Immature natural killer cell (primary cell): ENCODE measurements at places on chromosomes 12 and 14.

GRCh38 chr12:13799574-13799973 lies 181.8 kb downstream of the GRIN2B start:
- no peaks in the 10 kb centered on the region for H3K4me1 ChIP-seq
- no peaks in the 10 kb centered on the region for H3K36me3 ChIP-seq
- H3K27ac ChIP-seq: no peak overlapping the region
- no peak for DNase-seq
- H3K27me3 ChIP-seq: no peaks in the 10 kb centered on the region

- H3K27ac ChIP-seq: no peak overlapping the region
- H3K4me3 ChIP-seq: no peak overlapping the region
- peaks cover 9% of the 10 kb centered on the region for H3K4me1 ChIP-seq
- no peaks in the 10 kb centered on the region for H3K36me3 ChIP-seq
- DNase-seq: no peak
These were observed 12.9 kb downstream of the VASH1 start for GRCh38 chr14:76773956-76774820.

GRCh38 chr14:56855891-56856461 lies 45.7 kb upstream of the OTX2 start:
- no peak overlapping the region for H3K4me3 ChIP-seq
- H3K4me1 ChIP-seq: no peaks in the 10 kb centered on the region
- H3K27me3 ChIP-seq: peaks cover under 1% of the 10 kb centered on the region
- DNase-seq: no peak
- no peak overlapping the region for H3K27ac ChIP-seq

- no peak overlapping the region for H3K27ac ChIP-seq
- H3K4me3 ChIP-seq: no peak overlapping the region
- DNase-seq: no peak
These were observed 49.0 kb upstream of the EGLN3 start for GRCh38 chr14:33999771-34000291.

- DNase-seq: no peak
These were observed 2.7 kb downstream of the APPL2 start for GRCh38 chr12:105233041-105233905.

- no peak overlapping the region for H3K27ac ChIP-seq
- H3K4me3 ChIP-seq: no peak overlapping the region
- H3K27me3 ChIP-seq: peaks cover 9% of the 10 kb centered on the region
- no peaks in the 10 kb centered on the region for H3K36me3 ChIP-seq
- no peak for DNase-seq
- H3K4me1 ChIP-seq: no peaks in the 10 kb centered on the region
These were observed 36.3 kb upstream of the NTF3 start for GRCh38 chr12:5395443-5396271.

DNA sequence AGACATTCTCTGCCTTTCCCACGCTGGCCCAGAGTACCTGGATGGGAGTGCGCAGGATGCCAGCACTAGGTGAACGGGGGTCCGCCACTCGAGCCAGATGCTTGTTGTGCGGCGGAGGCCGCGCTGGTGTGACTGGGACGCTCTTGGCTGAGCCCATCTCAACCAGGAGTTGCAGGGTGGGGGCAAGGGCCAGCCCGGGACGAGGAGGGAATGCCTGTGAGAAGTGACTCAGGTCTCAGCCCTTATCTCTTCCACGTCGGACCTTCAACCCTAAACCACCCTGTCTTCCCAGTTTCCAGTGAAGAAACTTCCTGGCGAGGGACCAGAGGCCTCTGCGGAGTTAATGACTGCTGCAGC lies 312 bp downstream of the CDCA3 start:
- H3K4me1 ChIP-seq: peaks cover 21% of the 10 kb centered on the region
- H3K27ac ChIP-seq: no peak overlapping the region
- peaks cover 12% of the 10 kb centered on the region for H3K27me3 ChIP-seq
- peaks cover 2% of the 10 kb centered on the region for H3K36me3 ChIP-seq
- no peak overlapping the region for H3K4me3 ChIP-seq

DNA sequence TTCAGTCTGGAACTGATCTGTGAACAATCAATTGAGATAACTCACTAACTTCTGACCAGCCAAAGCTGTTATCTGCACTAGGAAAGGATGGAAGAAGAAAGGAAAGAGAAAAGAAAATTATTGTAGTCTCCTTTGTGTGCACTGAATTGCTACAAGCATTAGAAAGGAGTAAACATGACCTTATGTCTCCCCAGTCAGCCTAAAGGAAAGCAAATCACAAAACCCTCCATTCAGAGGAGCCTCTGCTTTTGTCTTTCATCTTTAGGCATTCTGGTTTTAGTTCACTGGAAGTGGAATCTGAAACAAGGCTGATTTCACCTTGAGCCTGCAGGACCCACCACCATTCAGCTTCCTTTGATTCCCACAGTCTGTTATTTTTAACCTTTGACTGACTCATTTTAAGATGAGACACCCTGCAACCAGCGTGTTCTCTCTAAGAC lies 26.0 kb downstream of the TBX3 start:
- no peak for DNase-seq
- H3K4me3 ChIP-seq: no peak overlapping the region
- peaks cover 3% of the 10 kb centered on the region for H3K27me3 ChIP-seq
- H3K4me1 ChIP-seq: no peaks in the 10 kb centered on the region

- H3K27me3 ChIP-seq: no peaks in the 10 kb centered on the region
- no peak overlapping the region for H3K27ac ChIP-seq
- peaks cover 35% of the 10 kb centered on the region for H3K36me3 ChIP-seq
- H3K4me1 ChIP-seq: no peaks in the 10 kb centered on the region
- no peak for DNase-seq
These were observed 84.0 kb downstream of the SYNE3 start for GRCh38 chr14:95432144-95433093.

DNA sequence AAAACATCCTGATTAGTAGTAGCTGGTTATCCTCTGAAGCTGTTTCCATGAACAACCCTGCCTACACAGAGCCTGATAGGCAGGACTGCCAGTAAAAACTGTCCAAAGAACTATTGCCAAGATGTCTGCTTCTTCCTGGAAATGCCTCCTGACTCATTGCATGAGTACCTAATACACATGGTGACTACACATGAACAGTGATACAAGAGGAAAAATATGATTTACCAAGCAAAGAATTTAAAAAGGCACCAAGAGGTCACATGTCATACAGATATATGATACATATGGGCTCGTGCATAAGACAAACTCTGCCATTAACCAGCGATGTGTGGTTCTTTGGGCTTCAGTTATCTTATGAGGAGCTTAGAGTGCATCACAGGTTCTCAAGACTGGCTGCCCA lies 552.3 kb downstream of the SLC16A7 start:
- H3K27me3 ChIP-seq: no peaks in the 10 kb centered on the region
- no peak for DNase-seq
- H3K4me3 ChIP-seq: no peak overlapping the region
- H3K4me1 ChIP-seq: no peaks in the 10 kb centered on the region

GRCh38 chr12:60872850-60873713 lies 1277.3 kb downstream of the SLC16A7 start:
- no peaks in the 10 kb centered on the region for H3K4me1 ChIP-seq
- H3K4me3 ChIP-seq: no peak overlapping the region
- no peaks in the 10 kb centered on the region for H3K36me3 ChIP-seq

DNA sequence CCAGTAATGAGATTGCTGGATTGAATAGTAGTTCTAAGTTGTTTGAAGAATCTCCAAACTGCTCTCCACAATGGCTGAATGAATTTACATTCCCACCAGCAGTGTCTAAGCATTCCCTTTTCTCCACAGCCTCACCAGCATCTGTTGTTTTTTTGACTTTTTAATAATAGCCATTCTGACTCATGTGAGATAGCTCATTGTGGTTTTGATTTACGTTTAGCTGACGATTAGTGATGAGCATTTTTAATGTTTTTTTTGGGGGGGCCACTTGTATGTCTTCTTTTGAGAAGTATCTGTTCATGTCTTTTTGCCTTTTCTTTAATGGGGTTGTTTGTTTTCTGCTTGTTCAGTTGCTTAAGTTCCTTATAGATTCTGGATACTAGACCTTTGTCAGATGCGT lies 8.1 kb upstream of the SLC15A5 start:
- no peaks in the 10 kb centered on the region for H3K36me3 ChIP-seq
- no peak for DNase-seq
- H3K4me3 ChIP-seq: no peak overlapping the region
- no peaks in the 10 kb centered on the region for H3K4me1 ChIP-seq

DNA sequence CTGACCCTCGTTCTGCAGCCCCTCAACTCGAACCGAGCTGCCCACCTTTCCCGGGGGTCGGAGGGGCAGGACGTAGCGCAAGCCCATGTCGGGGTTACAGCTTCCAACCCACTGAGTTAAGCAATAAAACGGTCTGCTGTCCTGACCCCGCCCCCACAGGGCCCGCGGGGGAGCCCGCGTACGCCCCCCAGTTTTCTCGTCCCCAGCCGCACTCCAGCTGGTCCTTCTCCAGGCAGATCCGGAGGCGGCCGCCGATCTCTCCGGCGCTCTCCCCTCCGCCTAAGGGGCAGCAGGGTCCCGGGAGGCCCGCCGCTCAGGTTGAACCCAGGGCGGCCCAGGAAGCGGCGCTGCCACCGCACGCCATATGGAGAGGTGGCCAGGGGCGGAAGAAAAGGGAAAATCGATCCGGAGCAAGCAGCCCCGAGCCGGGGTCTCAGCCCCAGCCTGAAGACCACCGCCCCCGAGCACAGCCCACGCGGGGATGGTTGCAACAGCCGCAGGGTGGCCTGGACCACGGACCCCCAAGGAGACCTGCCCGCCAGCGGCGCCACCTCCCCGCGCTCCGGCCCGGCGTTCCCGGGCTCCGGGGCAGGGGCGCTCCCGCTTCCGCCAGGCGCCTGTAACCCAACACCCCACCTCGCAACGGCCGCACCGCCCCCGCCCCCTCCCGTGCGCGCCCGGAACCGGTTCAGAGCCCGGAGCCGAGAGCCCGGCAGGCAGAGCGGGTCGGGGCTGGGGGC lies 760 bp downstream of the ACTN1 start:
- H3K27me3 ChIP-seq: peaks cover 13% of the 10 kb centered on the region
- peak; percentile 52 for DNase-seq
- H3K4me1 ChIP-seq: peaks cover 19% of the 10 kb centered on the region
- H3K36me3 ChIP-seq: no peaks in the 10 kb centered on the region
- H3K27ac ChIP-seq: no peak overlapping the region

GRCh38 chr12:12718381-12718759 lies 1.2 kb downstream of the CDKN1B start:
- H3K27ac ChIP-seq: peak overlapping the region; percentile 97
- peaks cover 38% of the 10 kb centered on the region for H3K36me3 ChIP-seq
- DNase-seq: no peak
- peaks cover 82% of the 10 kb centered on the region for H3K4me1 ChIP-seq
- peak overlapping the region; percentile 99 for H3K4me3 ChIP-seq
- H3K27me3 ChIP-seq: peaks cover 10% of the 10 kb centered on the region

- no peak overlapping the region for H3K27ac ChIP-seq
- peaks cover 33% of the 10 kb centered on the region for H3K4me1 ChIP-seq
- peak; percentile 13 for DNase-seq
- no peaks in the 10 kb centered on the region for H3K27me3 ChIP-seq
- peaks cover 5% of the 10 kb centered on the region for H3K36me3 ChIP-seq
These were observed 62.5 kb downstream of the ETNK1 start for GRCh38 chr12:22687361-22688076.

DNA sequence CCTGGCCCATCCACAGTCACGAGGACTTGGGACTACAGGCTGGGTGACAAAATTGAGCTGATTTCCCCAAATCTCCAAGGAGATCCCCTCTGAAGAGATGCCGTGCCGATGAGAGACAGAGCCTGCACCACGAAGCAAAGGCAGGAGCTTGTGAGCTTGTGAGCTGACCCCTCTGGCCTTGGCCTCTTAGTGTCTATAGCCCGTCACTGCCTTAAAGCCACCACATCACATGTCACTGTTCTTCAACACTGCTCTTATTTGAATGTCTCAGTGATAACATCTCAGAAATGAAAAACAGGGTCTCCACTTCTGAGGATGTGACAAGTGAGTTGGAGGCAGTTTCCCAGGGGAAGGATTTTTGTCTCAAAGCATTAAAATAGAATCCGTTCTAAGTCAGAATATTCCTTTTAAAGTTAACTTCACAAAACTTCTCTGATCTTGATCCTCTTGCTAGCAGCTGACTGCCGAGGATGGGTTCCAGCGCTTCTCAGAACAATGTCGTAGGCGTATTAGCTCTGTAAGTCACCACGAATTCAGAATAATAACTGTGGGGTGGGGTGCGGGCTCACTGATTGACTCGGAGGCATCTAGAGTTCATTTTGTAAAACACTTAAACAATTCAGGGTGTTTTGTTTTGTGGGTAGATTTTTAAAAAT lies 37.5 kb downstream of the CHST11 start:
- peaks cover 98% of the 10 kb centered on the region for H3K4me1 ChIP-seq
- no peaks in the 10 kb centered on the region for H3K27me3 ChIP-seq
- H3K27ac ChIP-seq: peak overlapping the region; percentile 94
- peak overlapping the region; percentile 76 for H3K4me3 ChIP-seq

DNA sequence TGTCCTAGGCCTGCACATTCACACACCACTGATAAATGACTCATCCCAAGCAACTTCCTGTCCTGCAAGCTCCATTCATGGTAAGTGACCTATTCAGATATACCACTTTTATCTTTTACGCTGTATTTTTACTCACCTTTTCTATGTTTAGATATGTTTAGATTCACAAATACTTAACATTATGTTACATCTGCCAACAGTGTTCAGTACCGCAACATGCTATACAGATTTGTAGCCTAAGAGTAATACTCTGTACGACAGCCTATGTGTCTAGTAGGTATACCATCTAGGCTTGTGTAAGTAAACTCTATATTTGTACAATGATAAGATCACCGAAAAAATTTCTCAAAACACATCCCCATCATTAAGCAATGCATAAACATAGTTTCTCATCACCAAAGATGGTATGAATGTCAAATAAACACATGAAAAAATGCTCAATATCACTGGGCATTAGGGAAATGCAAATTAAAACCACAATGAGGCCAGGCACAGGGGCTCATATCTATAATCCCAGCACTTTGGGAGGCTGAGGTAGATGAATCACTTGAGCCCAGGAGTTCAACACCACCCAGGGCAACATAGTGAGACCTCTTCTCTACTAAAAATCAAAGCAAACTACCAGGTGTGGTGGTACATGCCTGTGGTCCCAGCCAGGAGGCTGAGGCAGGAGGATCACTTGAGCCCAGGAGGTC lies 20.7 kb downstream of the ATXN2 start:
- no peak for DNase-seq
- H3K27me3 ChIP-seq: no peaks in the 10 kb centered on the region
- H3K4me3 ChIP-seq: no peak overlapping the region
- H3K36me3 ChIP-seq: no peaks in the 10 kb centered on the region
- peaks cover 51% of the 10 kb centered on the region for H3K4me1 ChIP-seq
- peak overlapping the region; percentile 50 for H3K27ac ChIP-seq
